ENCODE measurements at places on chromosomes 1 and 21. TPM values are rescaled to one million over a fixed set of nuclear protein-coding genes. Genes with fewer than 3 reads are reported as not detected.

Gene SLC22A15
- 4.5 TPM for total RNA-seq

Gene MPZ
- 3.2 TPM for total RNA-seq

GRCh38 chr1:215005656-215006345 lies 76.7 kb upstream of the KCNK2 start:
- no peaks in the 10 kb centered on the region for H3K36me3 ChIP-seq
- no peaks in the 10 kb centered on the region for H3K27me3 ChIP-seq
- no peak for DNase-seq
- no peak overlapping the region for H3K4me3 ChIP-seq
- 0 out of 2 replicates have a peak, but pooled peaks cover 4% of the 10 kb centered on the region for H3K4me1 ChIP-seq

DNA sequence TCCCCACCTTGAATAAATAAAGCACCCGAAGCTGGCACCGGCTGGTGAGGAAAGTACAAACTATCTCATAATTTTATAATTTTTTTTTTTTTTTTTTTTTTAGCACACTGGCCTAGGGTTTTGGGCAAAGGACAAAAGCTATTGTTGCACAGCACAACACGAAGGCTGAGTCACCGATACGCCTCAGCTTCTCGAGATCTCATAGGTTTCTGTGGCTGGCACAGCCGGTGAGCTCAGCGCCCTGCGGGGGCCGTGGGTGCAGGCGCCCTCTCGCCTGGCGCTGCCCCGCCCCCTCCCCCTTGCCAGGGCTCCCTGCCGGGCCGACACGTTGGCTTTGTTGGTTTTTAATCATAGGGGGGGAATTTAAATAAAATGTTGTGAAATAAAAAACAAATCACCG lies 17.2 kb downstream of the CASZ1 start:
- DNase-seq = no peak
- no peak overlapping the region for H3K27ac ChIP-seq
- no peaks in the 10 kb centered on the region for H3K27me3 ChIP-seq
- no peak overlapping the region for H3K4me3 ChIP-seq
- H3K4me1 ChIP-seq = 0 out of 2 replicates have a peak, but pooled peaks cover 3% of the 10 kb centered on the region
- H3K36me3 ChIP-seq = no peaks in the 10 kb centered on the region

DNA sequence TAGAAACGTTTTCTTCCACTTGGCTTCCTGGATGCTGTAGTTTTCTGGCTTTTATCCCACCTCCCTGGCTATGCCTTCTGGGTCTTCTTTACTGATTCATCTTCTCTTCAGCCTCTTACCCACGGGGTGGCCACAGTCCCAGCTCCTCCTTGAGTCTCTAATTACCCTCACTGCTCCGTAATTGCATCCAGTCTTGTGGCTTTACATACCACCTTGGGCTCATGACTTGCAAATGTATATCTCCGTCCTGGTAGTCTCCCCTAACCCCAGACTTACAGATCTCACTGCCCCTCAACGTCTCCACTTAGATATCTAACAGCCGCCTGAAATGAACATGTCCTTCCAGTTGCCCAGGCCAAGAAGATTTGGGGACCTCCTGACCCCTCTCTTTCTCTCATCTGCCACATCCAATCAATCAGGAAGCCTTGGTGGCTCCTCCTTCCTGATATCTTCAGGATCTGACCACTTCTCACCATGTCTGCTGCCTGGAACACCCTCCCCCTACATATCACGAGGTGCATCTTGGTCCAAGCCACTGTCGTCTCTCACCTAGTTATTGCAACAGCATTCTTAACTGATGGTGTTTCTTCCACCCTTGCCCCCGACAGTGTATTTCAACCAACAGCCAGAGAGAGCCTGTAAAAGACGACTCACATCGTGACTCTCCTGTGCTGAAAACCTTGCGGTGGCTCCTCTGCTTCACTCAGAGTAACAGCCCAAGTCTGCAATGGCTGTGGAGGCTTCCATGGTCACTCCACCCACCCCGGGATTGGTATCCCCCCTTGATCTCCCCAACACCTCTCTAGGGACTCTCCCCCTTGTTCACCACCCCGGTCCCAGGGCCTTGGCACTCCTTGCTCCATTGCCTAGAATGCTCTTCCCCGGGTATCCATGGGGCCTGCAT lies 219.0 kb upstream of the POU3F1 start:
- no peak for DNase-seq
- no peak overlapping the region for H3K27ac ChIP-seq
- H3K4me1 ChIP-seq = peaks cover 52% of the 10 kb centered on the region
- H3K4me3 ChIP-seq = no peak overlapping the region

DNA sequence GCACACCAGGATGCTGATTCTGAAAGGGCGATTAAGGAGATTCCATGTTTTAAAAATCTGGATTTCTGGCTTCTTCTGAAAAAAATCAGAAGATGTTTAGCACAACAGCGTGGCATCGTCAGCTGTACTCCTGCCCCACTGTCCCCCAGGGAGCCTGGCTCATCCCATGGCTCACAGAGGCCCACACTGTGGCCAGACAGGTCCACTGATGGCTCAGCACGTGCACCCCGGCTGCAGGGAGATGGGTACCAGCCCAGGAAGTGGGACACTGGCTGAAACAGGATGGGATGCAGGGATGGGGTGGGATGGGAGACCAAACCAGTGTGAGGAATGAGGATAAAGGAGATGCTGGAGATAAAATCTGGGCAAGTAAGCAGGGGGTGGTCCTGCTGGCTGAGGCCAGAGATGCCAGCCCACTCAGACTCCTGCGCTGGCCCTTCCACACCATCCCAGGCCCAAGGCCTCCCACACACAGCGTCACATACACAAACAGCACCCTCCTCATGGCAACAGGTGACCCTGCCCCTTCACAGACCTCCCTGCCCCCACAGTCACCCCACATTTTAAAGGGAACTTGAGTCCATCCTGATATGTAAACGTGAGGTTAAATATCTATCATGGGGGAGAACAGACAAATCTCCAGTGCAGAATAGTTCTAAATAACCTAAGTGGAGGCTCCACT lies 23.9 kb upstream of the SAMD11 start:
- DNase-seq = no peak
- no peaks in the 10 kb centered on the region for H3K36me3 ChIP-seq
- no peak overlapping the region for H3K27ac ChIP-seq
- peaks cover 66% of the 10 kb centered on the region for H3K27me3 ChIP-seq
- peaks cover 6% of the 10 kb centered on the region for H3K4me1 ChIP-seq
- H3K4me3 ChIP-seq = no peak overlapping the region

DNA sequence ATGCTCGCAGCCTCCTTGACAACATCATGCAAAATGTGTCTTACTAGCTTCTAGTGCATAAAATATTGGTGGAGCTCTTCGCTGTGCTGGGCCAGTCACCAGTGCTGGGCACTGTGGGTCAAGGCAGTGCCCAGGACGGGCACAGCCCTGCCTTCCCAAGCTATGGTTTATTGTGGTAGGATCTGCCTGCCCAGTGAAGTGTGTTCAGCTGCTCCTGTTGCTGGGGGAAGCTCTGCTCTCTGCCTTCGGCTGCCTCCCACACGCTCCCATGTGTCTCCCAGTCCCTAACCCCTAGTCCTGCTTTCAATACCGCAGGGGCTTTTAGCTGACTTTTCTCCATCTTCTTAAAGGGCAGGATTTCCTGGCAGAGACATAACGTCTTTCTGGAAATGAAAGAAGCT lies 15.7 kb downstream of the EPHX1 start:
- no peak for DNase-seq
- no peaks in the 10 kb centered on the region for H3K27me3 ChIP-seq
- H3K36me3 ChIP-seq = peaks cover 8% of the 10 kb centered on the region
- H3K4me3 ChIP-seq = no peak overlapping the region

All from WTC11 (cell line).